ENCODE measurements at places on chromosomes 2 and 18. TPM values are rescaled to one million over a fixed set of nuclear protein-coding genes. Genes with fewer than 3 reads are reported as not detected.

Gene CROCC2
- 0.12 TPM for total RNA-seq

Gene FAP
- total RNA-seq: 21.8 TPM

Gene VWC2L
- total RNA-seq: not detected

Gene KCNG2
- total RNA-seq: 0.49 TPM

Gene SATB2
- total RNA-seq: 1.4 TPM

All from cardiac ventricle fibroblast (primary cell).